NCI-H1092 (cell line): ENCODE measurements at places on chromosomes 5 and 9.
A peak's percentile ranks its signal among the peaks of the same experiment; 100 is the strongest.

DNA sequence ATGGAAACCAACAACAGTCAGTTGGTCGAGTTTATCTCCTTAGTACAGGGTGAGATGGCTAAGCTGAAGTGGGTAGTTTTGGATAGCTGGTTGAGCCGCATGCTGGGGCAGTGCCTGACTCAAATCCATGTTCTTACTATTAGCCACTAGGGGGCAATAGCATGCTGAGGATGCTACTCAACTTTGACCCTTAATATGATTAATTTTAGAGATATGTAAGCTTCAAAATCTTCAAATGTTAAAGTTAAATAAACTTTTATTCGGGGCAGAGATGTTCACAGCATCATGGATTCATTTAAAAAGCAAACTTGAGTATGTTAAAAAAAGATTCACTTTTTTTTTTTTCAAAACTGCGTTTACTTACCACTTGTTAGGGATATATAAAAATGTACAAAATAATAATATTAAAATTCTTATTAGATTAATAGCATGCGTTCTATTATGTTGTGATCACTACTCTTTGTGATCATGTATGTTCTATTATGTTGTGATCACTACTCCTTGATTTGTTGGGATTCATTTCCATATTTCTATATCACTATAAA is 57.0 kb downstream of the C9orf153 start:
- peak; percentile 39 for DNase-seq

- no peak for DNase-seq
Observed at GRCh38 chr9:21991072-21991959, 2.9 kb downstream of the CDKN2A start.

- no peak for DNase-seq
Observed at GRCh38 chr9:15786616-15787015, 233.8 kb downstream of the CCDC171 start.

GRCh38 chr5:164934039-164934438 is 1428.6 kb downstream of the MAT2B start:
- no peak for DNase-seq

DNA sequence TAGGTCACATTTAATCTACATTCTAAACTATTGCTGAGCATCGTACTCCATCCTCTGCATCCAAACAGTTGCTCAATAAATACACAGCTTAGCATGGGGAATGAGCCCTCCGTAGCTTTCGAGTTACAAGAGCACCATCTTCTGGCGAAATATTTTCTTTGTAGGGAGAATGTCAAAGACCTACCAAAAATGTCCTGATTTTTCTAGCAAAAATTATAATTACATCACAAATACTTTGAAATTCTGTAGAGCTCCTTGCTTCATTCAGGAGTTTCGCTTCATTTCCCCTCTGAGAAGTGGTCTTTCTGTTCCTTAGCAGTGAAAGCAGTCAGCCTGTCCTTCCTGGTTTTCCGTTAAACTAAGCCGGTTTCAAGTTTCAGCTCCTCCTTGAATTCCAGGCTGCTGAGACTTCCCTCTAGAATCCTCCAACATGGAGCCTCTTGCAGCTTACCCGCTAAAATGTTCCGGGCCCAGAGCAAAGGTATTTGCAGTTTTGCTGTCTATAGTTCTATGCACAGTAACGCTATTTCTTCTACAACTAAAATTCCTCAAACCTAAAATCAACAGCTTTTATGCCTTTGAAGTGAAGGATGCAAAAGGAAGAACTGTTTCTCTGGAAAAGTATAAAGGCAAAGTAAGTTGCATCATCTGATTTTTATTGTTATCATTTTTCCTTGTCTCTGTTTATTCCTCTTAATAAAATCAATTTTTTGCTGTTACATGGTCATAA is at the start of gene GPX8:
Gene GPX8 (plus strand): TSS at position 409 of the 730 bp plus-strand sequence. CDS start 22 bp downstream, at position 431.
- DNase-seq, result no peak

DNA sequence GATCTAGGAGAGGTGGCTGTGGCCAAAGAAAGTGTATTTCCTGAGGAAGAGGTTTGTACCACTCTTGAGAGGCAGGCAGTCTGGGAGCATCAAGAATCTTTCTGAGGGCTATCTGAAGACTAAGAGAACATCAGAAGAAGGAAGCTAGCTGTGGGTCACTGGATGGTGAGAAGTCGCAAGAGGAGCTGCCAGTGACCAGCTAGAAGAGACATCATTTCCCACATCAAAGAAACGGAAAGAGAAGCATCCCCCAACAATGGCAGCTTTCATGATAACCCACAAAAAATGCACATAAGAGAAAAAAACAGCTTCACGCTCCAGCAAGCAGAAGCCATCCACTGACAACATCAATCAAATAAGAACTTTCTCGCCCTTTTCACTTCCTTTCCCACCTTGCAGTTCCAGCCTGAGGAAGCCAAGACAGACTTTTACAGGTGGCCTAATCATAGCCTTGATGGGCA is 25.0 kb upstream of the CEP78 start:
- no peak for DNase-seq

DNA sequence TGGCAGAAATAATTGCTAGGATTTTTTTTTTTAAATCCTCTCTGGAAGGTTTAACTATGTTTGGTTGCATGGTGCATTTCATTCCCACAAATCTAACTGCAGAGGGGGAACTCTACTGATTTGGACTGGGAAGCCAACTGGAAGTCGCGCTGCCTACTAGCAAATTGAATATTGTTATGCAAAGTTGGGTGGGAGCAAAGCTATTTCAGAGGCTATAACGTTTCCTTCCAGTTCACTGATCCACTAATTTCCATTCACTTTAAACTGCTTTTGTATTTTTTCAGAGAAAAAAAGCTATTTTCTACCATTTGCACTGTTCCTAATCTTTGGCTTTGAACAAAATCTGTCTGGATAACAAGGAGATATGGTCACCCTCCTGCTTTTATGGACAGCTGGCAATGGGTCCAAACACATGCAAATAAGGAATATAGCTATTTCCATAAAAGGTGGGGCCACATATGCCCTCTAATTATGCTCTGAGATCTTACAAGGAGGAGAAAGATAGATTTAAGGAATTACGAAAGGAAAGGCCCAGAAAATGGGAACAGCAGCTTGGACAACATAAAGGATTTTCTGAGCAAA is 40.1 kb downstream of the MACIR start:
- no peak for DNase-seq

DNA sequence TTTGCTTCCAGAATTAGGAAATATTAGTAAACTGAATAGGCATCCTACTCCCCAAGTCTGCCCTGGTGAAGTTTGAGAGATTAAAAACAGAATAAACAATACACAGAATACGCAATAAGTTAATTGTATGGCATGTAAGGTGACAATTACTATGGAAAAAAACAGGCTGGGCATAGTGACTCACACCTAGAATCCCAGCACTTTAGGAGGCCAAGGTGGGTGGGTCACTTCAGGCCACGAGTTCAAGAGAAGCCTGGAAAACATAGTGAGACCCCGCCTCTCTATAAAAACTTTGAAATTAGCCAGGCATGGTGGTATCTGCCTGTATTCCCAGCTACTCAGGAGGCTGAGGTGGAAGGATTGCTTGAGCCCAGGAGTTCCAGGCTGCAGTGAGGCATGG is 64.2 kb upstream of the SUSD1 start:
- DNase-seq, result no peak

GRCh38 chr9:124754289-124754688 is 16.8 kb downstream of the NR6A1 start:
- DNase-seq, result no peak
